LoVo (cell line): ENCODE measurements at places on chromosomes 2 and 18.

GRCh38 chr2:99697811-99698568 lies 208.2 kb upstream of the REV1 start:
- DNase-seq, result no peak

DNA sequence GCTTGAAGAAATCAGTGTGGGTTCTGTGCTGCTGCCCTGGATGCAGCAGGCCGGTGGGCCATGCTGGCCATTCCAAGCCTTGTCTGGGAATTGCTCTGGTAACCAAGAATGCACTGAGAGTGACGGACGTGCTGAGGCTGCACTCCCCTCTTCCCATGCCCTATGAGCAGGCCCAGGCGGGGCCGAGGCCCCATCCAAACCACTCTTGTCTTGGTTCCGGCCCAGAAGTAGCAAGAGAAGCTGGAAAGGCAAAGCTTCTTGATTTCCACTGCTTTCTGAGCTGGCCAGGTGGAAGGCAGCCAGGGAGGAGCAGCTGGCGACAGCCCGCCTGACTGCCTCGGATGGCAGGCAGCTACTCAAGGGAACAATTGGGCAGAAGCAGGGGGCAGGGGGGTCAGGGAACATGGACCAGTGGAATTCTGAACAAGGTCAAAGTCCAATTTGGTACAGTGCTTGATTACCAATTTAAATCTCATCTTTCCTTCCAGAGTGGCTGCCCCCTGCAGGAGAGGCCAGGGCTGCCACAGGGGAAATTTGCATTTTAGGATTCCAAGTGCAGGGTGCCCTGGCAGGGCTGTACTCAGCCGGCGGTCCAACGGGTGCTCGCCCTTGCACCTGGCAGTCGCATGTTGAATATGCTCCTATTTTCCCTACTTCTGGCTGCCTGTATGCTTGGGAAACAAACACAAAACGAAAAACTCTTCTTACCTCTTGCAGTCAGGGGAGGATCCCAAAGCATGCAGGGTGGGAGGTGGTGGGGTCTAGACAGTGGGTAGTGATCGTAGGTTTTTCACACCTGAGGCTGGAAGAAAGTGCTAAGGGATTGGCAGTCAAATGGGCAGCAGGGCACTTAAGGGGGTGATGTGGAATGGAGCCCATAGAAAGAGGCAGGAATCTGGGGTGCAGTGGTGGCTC lies 67.3 kb downstream of the LIPG start:
- no peak for DNase-seq

- no peak for DNase-seq
These were observed 76.2 kb upstream of the SIX2 start for GRCh38 chr2:45085487-45085886.

DNA sequence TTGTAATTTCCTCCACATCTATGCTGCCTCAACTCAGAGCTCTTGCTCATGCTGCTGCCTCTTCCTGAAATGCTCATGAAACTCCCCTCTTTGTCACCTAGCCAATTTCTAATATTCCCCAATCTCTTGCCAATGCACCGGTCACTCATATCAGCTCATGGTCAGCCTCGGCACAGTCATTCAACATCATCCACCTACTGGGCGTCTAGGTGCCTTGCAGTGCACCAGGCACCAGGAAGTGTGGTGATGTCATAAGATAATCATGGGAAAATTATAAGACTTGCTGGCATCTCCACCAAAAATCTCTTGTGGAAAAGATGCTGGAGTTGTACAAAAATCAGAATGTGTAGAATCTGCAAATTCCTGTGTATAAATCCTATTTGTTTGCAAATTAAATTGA lies 52.6 kb upstream of the RAB27B start:
- peak; percentile 43 for DNase-seq

- peak; percentile 47 for DNase-seq
These were observed 48.5 kb upstream of the DTNA start for GRCh38 chr18:34661464-34662087.

- DNase-seq, result no peak
These were observed 73.2 kb upstream of the NETO1 start for GRCh38 chr18:72940986-72941385.

DNA sequence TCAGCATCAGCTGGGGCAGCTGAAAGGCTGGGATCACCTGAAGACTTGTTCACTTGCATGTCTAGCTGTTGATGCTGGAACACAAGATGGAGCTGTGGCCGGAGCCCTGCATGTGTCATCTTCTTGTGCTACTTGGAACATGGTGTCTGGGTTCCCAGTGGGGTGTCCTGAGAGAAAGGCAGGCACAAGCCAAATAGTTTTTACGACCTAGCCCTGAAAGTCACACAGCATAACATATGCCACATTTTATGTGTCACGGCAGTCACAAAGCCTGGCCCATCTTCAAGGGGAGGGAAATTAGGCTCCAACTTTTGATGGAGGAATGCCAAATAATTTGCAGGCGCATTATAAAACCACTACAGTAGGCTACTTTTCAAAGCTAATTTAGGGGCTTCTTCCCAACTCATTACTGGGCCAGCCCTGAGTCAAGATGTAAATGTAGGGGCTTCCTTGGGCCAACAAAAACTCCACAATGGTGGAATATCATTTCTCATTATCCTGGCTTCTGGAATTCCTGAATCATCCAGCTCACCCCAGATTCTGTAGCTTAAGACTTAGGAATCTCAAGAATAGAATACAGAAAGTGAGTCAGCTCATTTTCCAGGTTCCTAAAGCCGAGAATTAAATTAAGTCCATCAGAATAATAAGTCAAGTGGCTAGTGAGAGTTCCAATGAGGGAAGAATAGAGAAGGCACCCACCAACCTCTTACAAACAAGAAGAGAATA lies 543.0 kb downstream of the TNS1 start:
- no peak for DNase-seq

- no peak for DNase-seq
These were observed 199.9 kb downstream of the TGIF1 start for GRCh38 chr18:3649633-3650426.

DNA sequence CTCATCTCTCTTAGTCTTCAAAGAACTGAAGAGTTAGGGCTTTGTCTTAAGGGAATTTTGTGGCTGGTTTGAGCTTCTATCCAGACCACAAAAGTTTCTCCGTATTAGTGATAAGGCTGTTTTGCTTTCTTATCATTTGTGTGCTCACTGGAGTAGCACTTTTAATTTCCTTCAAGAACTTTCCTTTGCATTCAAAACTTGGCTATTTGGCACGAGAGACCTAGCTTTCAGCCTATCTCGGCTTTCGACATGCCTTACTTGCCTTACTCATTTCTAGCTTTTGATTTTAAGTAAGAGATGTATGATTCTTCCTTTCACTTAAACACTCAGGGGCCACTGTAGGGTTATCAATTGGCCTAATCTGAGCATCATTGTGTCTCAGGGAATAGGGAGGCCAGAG lies 29.9 kb downstream of the HDHD2 start:
- DNase-seq, result no peak

- DNase-seq, result no peak
These were observed 160.9 kb downstream of the ZEB2 start for GRCh38 chr2:144358979-144359541.

DNA sequence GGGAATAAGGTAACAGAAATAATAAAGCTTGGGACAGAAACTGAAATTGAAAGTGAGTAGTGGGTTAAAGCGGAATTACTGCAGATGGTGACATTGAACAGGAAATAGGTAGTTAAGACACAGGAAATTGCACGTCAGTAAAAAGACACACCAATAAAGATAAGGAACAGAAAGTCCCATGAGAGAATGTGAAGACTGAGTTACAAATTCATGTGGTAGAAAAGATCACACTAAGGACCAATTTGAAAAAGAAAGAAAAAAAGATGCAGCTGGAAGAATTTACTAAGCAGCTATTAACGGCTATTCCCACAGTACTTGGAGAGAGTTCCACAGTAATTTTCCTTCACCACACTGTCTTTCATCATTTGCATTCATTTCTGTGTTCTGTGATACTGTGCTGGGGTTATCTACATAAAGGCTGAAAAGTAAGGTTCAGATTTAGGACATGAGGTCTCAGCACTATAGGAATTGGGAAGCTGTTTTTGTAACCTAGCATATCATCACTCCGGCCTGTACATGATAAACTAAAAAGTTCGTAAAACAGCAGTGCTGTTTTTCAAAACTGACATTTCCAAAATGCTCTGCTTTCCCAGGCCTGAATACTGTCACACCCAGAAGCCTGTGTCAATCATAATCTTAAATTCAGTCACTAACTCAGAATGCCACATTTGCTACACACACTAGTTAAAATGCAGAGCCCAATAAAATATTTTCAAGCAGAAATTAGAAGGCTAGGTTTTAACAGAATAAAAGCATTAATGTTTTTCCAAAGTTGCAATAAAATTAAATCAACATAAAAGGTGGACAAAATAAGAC lies 42.9 kb downstream of the SRBD1 start:
- DNase-seq, result peak; percentile 60

- peak; percentile 63 for DNase-seq
These were observed 37.8 kb upstream of the CCDC150 start for GRCh38 chr2:196601430-196602306.

DNA sequence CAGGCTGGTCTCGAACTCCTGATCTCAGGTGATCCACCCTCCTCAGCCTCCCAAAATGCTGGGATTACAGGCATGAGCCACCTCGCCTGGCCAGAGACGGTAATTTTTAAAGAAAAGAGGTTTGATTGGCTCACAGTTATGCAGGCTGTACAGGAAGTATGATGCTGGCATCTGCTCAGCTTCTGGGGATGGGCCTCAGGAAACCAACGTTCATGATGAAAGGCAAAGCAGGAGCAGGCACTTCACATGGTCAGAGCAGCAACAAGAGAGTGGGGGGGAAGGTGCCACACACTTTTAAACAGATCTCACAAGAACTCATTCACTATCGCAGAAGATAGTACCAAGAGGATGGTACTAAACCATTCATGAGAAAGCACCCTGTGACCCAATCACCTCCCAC lies 38.0 kb upstream of the GPD2 start:
- no peak for DNase-seq
